Stimulated activated naive B cell treated with anti-CD40 and anti-IgM and Interleukin-4, amounts not matched to agents 10 μg/mL and 1 μg/mL and 100 μg/mL, for 72 hours (primary cell): ENCODE measurements at places on chromosomes 5 and 9.

GRCh38 chr9:77454663-77455062 is 193.5 kb downstream of the GNA14 start:
- H3K27ac ChIP-seq, result no peak overlapping the region
- DNase-seq, result no peak
- H3K27me3 ChIP-seq, result peaks cover 12% of the 10 kb centered on the region

DNA sequence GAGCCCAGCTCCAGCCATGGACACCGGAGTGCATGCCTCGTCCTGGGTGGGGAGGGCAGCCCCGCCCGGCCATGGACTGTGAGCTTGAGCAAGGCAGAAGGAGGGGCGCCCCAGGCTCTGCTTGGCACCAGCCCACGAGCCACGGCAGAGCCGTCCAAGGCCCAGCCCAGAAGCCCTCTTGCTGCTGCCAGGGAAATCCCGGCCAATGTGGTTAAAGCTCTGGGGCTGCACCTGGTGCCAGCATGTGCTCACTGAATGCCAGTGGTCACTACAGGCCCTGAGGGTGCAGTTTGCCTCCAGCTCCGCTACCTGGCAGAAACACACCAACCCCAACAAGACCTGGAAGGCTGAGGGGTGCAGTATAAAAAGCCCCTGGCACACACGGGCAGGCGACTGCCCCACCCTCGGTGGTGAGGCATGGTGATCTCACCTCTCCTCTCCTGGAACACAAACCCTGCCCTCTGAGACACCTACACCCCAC is 11.8 kb downstream of the BRD3 start:
- H3K36me3 ChIP-seq, result peaks cover 16% of the 10 kb centered on the region
- DNase-seq, result no peak
- H3K4me1 ChIP-seq, result peaks cover 63% of the 10 kb centered on the region

DNA sequence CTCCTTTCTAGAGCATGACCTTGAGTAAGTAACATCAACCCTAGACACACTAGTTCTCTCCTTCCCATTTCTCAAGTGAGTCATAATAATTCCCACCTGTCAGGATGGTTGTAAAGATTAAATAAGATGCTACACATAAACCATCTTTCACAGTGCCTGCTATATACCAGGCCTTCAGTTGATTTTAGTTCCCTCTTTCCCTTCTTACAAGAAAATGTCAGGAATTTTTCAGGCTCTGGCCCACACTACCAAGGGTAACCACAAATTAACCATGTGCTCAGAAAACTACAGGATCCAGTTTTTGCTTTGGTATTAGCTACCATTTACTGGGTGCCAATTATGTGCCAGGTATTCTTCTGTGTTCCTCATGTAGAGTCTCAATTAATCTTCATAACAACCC is 42.7 kb upstream of the RARS1 start:
- H3K4me1 ChIP-seq, result no peaks in the 10 kb centered on the region
- H3K27me3 ChIP-seq, result no peaks in the 10 kb centered on the region
- H3K4me3 ChIP-seq, result no peak overlapping the region
- DNase-seq, result no peak
- no peak overlapping the region for H3K27ac ChIP-seq
- H3K36me3 ChIP-seq, result no peaks in the 10 kb centered on the region

DNA sequence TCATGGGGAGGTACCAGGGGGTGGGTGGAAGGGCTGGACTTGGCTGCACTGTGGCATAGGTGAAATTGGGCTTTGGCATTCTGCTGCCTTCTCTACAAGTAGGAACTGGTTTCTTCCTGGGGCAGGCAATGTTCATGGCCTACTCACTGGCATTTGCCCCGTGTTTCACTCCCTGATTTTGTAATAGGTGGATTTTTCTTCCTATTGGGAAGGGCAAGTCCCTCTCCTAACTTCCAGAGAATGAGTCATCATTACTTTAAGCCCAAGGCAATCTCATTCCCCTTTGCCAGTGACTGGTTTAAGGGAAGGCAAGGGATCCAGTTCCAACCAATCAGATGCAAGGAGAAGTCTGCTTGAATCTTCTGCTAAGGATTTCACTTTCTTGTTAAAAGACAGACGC is 67.9 kb upstream of the ANKRD55 start:
- no peak overlapping the region for H3K4me3 ChIP-seq
- no peaks in the 10 kb centered on the region for H3K27me3 ChIP-seq
- no peak for DNase-seq
- H3K27ac ChIP-seq, result no peak overlapping the region
- peaks cover 2% of the 10 kb centered on the region for H3K36me3 ChIP-seq

- peaks cover 12% of the 10 kb centered on the region for H3K36me3 ChIP-seq
- peak; percentile 46 for DNase-seq
- peak overlapping the region; percentile 88 for H3K27ac ChIP-seq
- peaks cover 53% of the 10 kb centered on the region for H3K4me1 ChIP-seq
- no peaks in the 10 kb centered on the region for H3K27me3 ChIP-seq
Observed at GRCh38 chr9:127980060-127980705, 606 bp downstream of the EEIG1 start.

DNA sequence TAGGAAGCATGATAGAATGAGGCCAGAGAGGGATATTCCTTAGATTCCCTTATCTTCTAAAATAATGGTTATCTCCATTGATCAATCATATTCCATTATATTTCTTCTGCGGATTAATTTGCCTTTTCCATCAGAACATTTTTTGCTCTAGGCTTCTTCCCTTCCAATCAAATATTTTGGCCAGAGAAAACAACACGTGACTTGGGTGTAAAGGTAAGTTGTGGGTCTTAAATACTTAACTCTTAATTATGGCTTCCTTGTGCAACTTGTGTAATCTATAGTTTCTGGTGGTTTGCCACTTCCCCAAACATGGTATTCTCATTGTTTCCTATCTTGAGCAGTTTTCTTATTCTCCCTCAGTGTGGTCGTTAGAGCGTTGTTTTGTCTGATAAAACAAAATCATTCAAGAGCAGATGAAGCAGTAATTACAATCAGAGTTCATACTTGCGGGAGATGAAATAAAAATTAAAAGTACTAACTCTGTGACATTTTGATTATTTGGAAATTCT is 889.3 kb downstream of the MAT2B start:
- no peaks in the 10 kb centered on the region for H3K4me1 ChIP-seq
- no peaks in the 10 kb centered on the region for H3K36me3 ChIP-seq
- H3K27ac ChIP-seq, result no peak overlapping the region
- no peaks in the 10 kb centered on the region for H3K27me3 ChIP-seq
- H3K4me3 ChIP-seq, result no peak overlapping the region

DNA sequence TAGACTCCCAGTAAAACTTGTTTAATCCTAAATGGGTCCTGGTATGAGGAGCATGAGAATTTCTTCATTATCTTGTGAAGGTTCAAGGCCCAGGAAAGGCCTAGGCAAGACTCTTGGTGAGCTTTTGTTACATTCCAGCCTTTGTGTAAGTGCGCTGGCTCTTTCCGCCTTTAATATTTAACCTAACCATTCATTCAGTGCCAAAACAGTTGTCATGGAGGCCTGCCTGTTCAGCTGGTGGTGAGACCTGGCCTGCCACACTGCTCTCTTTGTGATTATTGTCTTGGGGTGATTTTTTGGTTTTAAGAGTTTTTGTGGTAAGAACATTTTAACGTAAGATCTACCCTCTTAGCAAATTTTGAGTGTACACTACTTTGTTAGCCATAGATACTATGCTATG is 127.5 kb upstream of the WWC1 start:
- no peak overlapping the region for H3K4me3 ChIP-seq
- H3K27ac ChIP-seq, result no peak overlapping the region
- H3K4me1 ChIP-seq, result no peaks in the 10 kb centered on the region
- no peak for DNase-seq

GRCh38 chr5:159581502-159582249 is 251.4 kb upstream of the IL12B start:
- H3K27ac ChIP-seq, result no peak overlapping the region
- peaks cover 2% of the 10 kb centered on the region for H3K36me3 ChIP-seq
- H3K4me3 ChIP-seq, result no peak overlapping the region
- H3K27me3 ChIP-seq, result no peaks in the 10 kb centered on the region
- no peak for DNase-seq

GRCh38 chr5:35354751-35355150 is 124.5 kb upstream of the PRLR start:
- no peak overlapping the region for H3K27ac ChIP-seq
- DNase-seq, result no peak
- H3K36me3 ChIP-seq, result peaks cover 4% of the 10 kb centered on the region
- H3K4me1 ChIP-seq, result no peaks in the 10 kb centered on the region
- peaks cover 3% of the 10 kb centered on the region for H3K27me3 ChIP-seq

DNA sequence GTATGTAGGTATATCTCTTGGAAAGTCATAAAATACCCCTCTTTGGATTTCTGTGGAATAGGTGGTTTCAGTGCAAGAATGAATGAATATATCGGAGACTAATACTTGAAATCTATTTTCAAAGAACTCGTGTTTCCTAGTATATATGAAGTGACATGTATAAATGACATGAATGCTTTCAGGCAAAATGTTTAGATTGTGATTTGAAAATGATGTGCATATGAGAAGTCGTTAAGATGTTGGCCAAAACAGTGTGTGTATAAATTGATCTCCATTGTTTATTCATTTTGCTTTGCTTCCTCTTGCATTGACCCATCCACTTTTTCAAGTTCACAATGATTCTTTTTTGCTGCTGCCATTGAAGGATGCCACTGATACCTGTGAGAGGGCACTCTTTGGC is 8.3 kb downstream of the TRIO start:
- no peak for DNase-seq
- H3K27me3 ChIP-seq, result no peaks in the 10 kb centered on the region
- H3K36me3 ChIP-seq, result peaks cover 14% of the 10 kb centered on the region
- H3K4me1 ChIP-seq, result peaks cover 53% of the 10 kb centered on the region

DNA sequence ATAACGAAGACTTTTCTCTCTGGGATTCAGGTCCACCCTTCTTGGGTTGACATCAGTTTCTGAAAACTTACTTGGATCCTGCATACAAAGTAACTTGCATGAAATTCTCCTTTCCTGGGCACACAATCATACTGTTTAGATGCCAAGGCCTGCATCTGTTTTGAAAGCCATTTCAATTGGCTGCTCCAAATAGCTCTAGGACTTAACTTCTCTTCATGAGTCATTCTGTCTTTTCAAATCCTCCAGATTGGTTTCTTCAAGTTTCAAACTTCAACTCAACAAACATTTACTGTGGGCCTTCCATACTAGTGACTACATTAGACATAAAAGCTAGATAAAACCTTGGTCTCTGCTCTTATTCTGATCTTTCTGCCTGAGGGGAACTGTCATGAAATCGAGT is 54.8 kb upstream of the HMHB1 start:
- H3K4me3 ChIP-seq, result no peak overlapping the region
- H3K27me3 ChIP-seq, result no peaks in the 10 kb centered on the region
- H3K4me1 ChIP-seq, result peaks cover 2% of the 10 kb centered on the region

DNA sequence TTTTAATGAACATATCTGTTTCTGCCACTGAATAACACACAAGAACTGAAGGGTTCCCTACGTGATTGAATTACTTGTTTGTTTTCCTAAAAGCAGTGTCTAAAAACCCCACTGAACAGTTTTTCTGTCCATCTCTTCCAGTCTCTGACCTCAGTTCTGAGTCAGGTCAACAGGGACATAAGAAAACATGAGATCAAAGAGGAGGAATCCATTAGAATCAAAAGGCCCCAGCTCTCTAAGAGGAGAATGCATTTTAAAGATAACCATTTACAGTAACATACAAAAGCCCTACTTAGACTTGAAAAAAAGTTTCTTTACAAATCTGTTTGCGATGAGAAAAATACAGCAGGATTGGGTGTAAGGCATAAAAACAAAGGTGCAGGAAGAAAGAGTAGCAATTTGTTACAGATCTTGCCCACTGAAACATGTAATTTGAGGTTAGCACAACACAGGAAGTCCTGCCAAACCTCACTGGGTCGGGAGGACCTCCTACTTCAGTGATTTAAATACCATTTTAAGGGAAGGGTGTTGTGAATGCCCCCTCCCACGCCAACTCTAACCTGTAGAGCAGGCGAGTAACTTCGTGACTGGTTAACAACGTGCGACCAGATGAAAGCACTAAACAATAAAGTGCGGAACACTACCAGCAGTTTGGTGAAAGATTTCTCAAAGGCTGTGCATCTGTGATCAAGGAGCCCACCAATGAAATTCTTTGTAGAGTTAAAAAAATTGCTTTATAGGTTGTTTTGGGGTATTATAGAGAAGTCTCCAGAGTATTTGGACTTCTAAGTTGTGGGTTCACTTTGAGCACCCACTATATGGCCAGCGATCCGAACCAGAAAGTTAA is 1.3 kb downstream of the QSOX2 start:
- peaks cover 41% of the 10 kb centered on the region for H3K36me3 ChIP-seq
- H3K27me3 ChIP-seq, result no peaks in the 10 kb centered on the region
- H3K4me1 ChIP-seq, result peaks cover 45% of the 10 kb centered on the region
- peak overlapping the region; percentile 93 for H3K4me3 ChIP-seq
- peak overlapping the region; percentile 97 for H3K27ac ChIP-seq

GRCh38 chr5:178337334-178337741 is 104.7 kb upstream of the PHYKPL start:
- H3K36me3 ChIP-seq, result no peaks in the 10 kb centered on the region
- H3K4me3 ChIP-seq, result no peak overlapping the region
- H3K27ac ChIP-seq, result no peak overlapping the region
- H3K27me3 ChIP-seq, result peaks cover 19% of the 10 kb centered on the region

DNA sequence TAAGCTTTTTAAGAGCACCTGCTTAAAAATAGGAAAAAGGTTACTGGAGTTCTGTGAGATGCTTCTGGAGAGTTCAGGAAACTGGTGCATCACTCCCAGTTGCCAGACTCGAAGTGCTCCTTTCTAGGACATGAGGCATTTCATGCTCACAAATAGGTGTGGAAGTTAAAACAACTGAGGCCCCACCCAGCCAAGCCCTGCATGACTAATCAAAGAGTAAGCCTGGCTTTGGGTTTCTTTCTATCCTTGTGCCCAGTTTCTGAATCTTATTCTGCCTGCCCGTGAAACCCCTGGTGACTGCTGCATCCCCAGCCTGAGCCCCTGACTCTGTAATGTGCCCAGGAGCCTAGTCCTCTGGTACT is 7.7 kb downstream of the SPINK9 start:
- H3K36me3 ChIP-seq, result peaks cover 4% of the 10 kb centered on the region
- H3K27ac ChIP-seq, result no peak overlapping the region
- no peaks in the 10 kb centered on the region for H3K27me3 ChIP-seq
- no peak overlapping the region for H3K4me3 ChIP-seq
- H3K4me1 ChIP-seq, result no peaks in the 10 kb centered on the region

DNA sequence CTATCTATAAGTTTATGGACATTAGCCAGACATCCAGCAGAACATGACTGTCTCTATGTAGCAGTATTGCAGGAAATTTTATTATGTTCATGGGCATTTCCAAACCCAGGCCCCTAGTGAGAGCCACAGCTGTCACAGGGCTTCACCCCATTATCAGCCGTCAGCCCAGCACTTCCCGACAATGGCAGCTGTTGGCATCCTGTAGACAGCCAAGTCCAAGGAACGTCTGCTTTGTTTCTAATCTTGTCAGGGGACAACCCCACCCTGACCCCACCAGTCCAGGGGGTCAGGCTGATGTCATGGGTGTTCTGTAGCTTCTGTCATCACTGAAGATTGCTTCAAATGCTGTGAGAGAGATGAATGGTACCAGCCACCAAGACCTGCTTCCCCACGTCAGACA is 565.3 kb upstream of the BRINP1 start:
- no peaks in the 10 kb centered on the region for H3K36me3 ChIP-seq
- H3K27me3 ChIP-seq, result no peaks in the 10 kb centered on the region
- no peak overlapping the region for H3K4me3 ChIP-seq
- H3K4me1 ChIP-seq, result no peaks in the 10 kb centered on the region

- H3K27me3 ChIP-seq, result peaks cover 30% of the 10 kb centered on the region
Observed at GRCh38 chr5:38831117-38831516, 14.7 kb upstream of the OSMR start.

- H3K27ac ChIP-seq, result no peak overlapping the region
- peaks cover 22% of the 10 kb centered on the region for H3K27me3 ChIP-seq
- DNase-seq, result no peak
- no peak overlapping the region for H3K4me3 ChIP-seq
Observed at GRCh38 chr9:134855231-134855899, 25.2 kb upstream of the FCN2 start.
